ENCODE measurements at places on chromosomes 5 and 9. TPM values are rescaled to one million over a fixed set of nuclear protein-coding genes. Genes with fewer than 3 reads are reported as not detected.

DNA sequence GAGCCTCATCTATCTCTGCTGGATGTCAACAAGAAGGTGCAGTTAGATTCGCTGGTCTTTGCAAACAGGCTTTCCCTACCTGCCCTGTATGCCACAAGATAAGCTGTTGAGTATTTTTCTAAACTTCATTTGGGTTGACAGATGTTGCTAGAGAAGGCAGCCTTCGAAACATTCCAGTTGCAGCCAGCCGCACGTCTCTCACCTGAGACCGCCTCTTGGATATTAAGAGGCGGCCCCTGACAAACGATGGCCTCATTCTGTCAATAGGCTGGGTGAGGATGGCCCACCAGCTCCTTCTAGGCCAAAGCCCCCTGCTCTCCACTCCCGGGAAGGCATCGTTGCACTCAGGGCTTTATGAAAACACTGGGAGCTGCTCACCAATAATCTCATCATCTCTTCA lies 181.6 kb downstream of the DAB2IP start:
- no peak for DNase-seq
- H3K36me3 ChIP-seq, result no peaks in the 10 kb centered on the region
- H3K27me3 ChIP-seq, result no peaks in the 10 kb centered on the region
- no peak overlapping the region for H3K27ac ChIP-seq
- no peaks in the 10 kb centered on the region for H3K4me1 ChIP-seq

DNA sequence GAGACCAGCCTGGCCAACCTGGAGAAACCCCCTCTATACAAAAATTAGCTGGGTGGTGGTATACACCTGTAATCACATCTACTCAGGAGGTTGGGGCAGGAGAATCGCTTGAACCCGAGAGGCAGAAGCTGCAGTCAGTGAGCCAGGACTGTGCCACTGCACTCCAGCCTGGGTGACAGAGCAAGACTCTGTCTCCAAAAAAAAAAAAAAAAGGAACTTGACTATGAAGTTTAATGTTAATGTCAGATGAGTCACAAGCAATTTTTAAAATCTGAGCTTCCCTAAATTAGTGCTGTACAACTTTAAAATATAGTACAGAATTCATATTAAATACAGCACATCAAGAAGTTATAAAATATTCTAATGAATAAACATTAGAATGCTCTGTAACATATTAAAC lies 1.5 kb downstream of the MEIKIN start:
- no peak for DNase-seq
- H3K36me3 ChIP-seq, result no peaks in the 10 kb centered on the region
- no peak overlapping the region for H3K27ac ChIP-seq
- H3K4me3 ChIP-seq, result no peak overlapping the region
- no peaks in the 10 kb centered on the region for H3K4me1 ChIP-seq

GRCh38 chr5:78896132-78896531 lies 89.0 kb downstream of the ARSB start:
- no peak overlapping the region for H3K27ac ChIP-seq
- DNase-seq, result no peak
- peaks cover 6% of the 10 kb centered on the region for H3K4me1 ChIP-seq
- H3K27me3 ChIP-seq, result no peaks in the 10 kb centered on the region
- no peaks in the 10 kb centered on the region for H3K36me3 ChIP-seq
- no peak overlapping the region for H3K4me3 ChIP-seq

DNA sequence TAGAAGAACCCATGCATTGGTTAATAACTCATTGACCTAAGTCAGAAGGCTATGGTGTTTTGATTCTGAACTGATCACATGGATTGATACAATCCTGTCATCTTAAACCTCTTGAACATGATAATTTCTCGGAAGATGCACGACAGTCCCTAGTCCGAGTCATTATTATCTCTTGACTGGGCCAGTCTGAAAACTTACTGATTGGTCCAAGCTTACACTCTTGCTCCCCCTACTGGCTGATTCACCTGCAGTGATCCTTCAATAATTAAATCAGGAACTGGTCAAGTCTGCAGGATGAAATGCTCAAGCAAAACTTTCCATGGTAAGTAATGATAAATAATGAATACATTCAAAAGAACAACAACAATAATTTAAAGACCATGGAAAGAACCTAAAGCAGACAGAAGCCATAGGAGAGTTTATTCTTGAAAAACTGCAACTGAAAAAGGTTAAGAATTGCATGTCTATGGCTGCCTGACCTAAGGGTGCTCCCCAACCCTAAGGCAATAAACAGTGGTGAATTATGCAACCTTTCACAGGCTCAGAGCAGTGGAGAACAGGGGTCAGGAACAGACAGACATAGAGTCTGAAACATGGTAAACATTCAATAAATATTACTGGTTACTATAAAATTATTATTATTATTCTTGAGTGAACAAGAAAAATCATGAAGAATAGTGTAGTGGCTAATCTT lies 79.3 kb downstream of the BRINP1 start:
- DNase-seq, result peak; percentile 79
- H3K4me1 ChIP-seq, result no peaks in the 10 kb centered on the region
- H3K4me3 ChIP-seq, result no peak overlapping the region
- no peaks in the 10 kb centered on the region for H3K36me3 ChIP-seq

DNA sequence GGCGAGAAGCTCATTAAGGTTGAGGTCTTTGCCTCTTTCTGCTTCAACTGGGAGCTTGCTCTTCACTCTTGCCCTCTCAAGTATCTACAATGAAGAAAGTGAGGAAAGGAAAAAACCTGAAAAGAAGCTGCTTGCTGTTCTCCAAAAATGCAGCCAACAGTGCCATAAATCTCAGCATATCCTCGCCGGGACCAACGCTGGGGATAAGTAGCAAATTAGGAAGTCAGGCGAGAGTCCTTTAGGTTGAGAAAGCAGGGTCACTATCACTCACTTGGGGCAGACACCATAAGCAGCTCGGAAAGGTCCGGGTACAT lies 399 bp downstream of the NUP155 start:
- peaks cover 14% of the 10 kb centered on the region for H3K4me1 ChIP-seq
- H3K27ac ChIP-seq, result peak overlapping the region; percentile 62
- peak overlapping the region; percentile 92 for H3K4me3 ChIP-seq
- no peaks in the 10 kb centered on the region for H3K27me3 ChIP-seq

GRCh38 chr9:133645021-133645765 lies 9.0 kb downstream of the DBH start:
- H3K4me3 ChIP-seq, result no peak overlapping the region
- H3K27me3 ChIP-seq, result no peaks in the 10 kb centered on the region
- DNase-seq, result no peak
- no peak overlapping the region for H3K27ac ChIP-seq
- H3K4me1 ChIP-seq, result peaks cover 8% of the 10 kb centered on the region

- no peaks in the 10 kb centered on the region for H3K27me3 ChIP-seq
- no peak for DNase-seq
- H3K27ac ChIP-seq, result no peak overlapping the region
- no peaks in the 10 kb centered on the region for H3K4me1 ChIP-seq
These were observed 1186.6 kb upstream of the SEMA6A start for GRCh38 chr5:117761186-117761585.

GRCh38 chr5:150112201-150113046 lies 26.1 kb upstream of the CSF1R start:
- H3K4me1 ChIP-seq, result peaks cover 17% of the 10 kb centered on the region
- H3K36me3 ChIP-seq, result no peaks in the 10 kb centered on the region
- H3K27me3 ChIP-seq, result no peaks in the 10 kb centered on the region
- no peak overlapping the region for H3K27ac ChIP-seq
- H3K4me3 ChIP-seq, result no peak overlapping the region

GRCh38 chr9:4324513-4324912 lies 24.6 kb upstream of the GLIS3 start:
- H3K4me1 ChIP-seq, result no peaks in the 10 kb centered on the region
- H3K27me3 ChIP-seq, result no peaks in the 10 kb centered on the region
- no peak overlapping the region for H3K4me3 ChIP-seq
- no peaks in the 10 kb centered on the region for H3K36me3 ChIP-seq
- H3K27ac ChIP-seq, result no peak overlapping the region

DNA sequence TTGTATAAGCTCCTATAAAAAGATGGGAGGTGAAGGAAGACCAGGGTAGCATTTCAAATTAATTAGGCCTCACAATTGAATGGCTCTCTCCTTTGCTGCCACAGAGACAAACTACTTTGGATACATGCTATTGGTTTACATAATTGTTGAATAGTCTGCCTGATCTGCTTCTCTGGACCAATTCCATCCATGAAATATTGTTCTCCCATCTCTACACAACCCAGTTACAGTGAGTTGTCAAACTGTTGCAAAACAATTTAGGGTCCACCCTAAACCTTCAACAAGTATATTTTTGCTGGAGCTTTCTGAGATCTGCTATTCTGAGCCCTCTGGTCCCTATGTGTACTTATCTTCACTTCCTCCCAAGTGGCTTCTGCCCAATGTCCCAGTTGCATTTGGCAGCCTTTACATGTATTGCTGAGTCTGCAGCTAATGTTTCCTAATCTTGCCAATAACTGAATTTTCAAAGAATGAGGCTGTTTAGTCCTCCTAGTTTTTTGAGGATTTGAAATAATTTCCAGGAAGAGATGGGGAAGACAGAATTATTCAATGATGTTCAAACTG lies 38.9 kb downstream of the AGTPBP1 start:
- no peak overlapping the region for H3K4me3 ChIP-seq
- no peak for DNase-seq
- no peak overlapping the region for H3K27ac ChIP-seq
- H3K36me3 ChIP-seq, result no peaks in the 10 kb centered on the region

- H3K4me3 ChIP-seq, result no peak overlapping the region
- no peak for DNase-seq
- H3K36me3 ChIP-seq, result no peaks in the 10 kb centered on the region
- no peak overlapping the region for H3K27ac ChIP-seq
These were observed 146.5 kb upstream of the ABCA1 start for GRCh38 chr9:105074491-105074890.

- no peak for DNase-seq
- H3K4me3 ChIP-seq, result no peak overlapping the region
These were observed 119.9 kb upstream of the ANKRD55 start for GRCh38 chr5:56352808-56353590.

GRCh38 chr5:120599576-120599975 lies 135.5 kb downstream of the PRR16 start:
- H3K4me3 ChIP-seq, result no peak overlapping the region
- no peaks in the 10 kb centered on the region for H3K36me3 ChIP-seq
- H3K4me1 ChIP-seq, result no peaks in the 10 kb centered on the region
- no peak for DNase-seq

- no peaks in the 10 kb centered on the region for H3K4me1 ChIP-seq
- H3K4me3 ChIP-seq, result no peak overlapping the region
- H3K27me3 ChIP-seq, result no peaks in the 10 kb centered on the region
- no peak for DNase-seq
These were observed 63.9 kb downstream of the GOLPH3 start for GRCh38 chr5:32110111-32110696.

DNA sequence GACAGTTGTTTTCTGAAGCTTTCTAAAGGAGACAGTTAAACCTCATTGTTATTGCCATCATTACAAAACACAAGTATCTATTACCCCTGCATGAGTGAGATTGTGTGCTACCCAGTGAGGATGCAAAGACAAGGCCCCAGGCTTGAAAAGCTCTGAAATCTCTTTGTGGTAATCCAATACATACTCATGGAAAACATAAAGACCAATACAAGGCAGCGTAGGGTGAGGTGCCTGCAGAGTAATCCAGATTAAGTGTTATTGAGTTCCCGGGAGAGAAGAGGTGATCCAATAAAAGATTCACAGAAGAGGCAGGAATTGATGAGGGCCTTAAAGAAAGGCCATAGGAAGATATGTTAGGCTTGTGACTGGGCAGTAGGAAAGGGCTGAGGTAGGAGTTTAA lies 150.1 kb downstream of the MEF2C start:
- H3K36me3 ChIP-seq, result no peaks in the 10 kb centered on the region
- H3K27me3 ChIP-seq, result no peaks in the 10 kb centered on the region
- H3K4me1 ChIP-seq, result peaks cover 39% of the 10 kb centered on the region
- H3K4me3 ChIP-seq, result no peak overlapping the region
- H3K27ac ChIP-seq, result no peak overlapping the region
- peak; percentile 61 for DNase-seq

GRCh38 chr9:116497095-116497890 lies 189.8 kb upstream of the TRIM32 start:
- no peaks in the 10 kb centered on the region for H3K36me3 ChIP-seq
- H3K4me1 ChIP-seq, result peaks cover 13% of the 10 kb centered on the region
- no peaks in the 10 kb centered on the region for H3K27me3 ChIP-seq

DNA sequence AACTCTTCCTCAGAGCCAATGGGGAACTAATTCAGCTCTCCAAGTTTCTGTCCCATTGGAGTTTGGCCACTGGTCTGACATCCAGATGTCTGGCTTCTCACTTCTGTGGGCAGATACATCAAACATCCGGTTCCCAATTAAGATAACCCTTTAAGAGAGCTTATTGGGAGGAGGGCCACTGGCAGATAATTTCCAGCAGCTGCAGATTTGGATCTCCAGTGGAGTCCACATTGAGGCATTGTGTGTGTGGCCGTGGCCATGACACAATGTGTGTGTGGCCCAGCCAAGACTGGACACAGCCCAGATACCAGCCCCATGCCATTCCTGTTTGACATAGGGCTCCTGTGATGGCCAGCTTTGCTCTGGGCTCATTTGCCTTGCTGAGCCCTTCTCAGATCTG lies 110.5 kb upstream of the MAP1B start:
- H3K27ac ChIP-seq, result no peak overlapping the region

DNA sequence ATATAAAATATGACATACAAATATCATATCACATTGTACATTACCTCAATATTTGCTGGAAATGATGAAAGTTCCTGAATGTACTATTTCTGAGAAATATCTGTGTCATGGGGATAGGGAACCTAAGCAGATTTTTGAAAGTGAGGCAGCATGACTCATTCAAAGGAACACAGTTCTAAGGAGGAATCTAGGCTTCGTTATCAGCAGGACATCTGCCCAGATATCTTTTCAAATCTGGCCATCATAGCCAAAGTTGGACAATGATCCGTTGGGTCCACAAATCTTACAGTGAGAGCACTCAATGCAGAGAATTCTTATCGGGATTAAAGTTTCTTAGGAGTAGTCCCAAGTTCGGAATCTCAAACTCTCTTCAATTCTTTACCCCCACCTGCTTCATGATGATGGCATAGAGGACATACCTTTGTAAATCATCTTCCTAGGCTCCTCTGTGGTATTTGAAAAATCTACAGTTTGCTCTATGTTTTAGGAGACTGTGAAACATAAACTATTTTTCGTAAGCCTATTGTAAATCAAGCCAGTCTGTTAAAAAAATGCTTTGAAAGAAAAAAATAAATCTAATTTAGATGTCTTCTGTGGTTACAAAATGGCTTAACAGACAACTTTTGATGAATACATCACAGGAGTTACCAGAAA lies 29.4 kb upstream of the ALDH1A1 start:
- no peak for DNase-seq
- H3K36me3 ChIP-seq, result no peaks in the 10 kb centered on the region
- no peak overlapping the region for H3K4me3 ChIP-seq
- no peaks in the 10 kb centered on the region for H3K27me3 ChIP-seq
- no peaks in the 10 kb centered on the region for H3K4me1 ChIP-seq
- no peak overlapping the region for H3K27ac ChIP-seq

The GAPT gene
- not detected for total RNA-seq

The KLF4 gene
- 0.51 TPM for total RNA-seq

The LRRC19 gene
- not detected for total RNA-seq

The C5orf52 gene
- not detected for total RNA-seq

The DNLZ gene
- total RNA-seq, result 15.8 TPM

The WDR38 gene
- not detected for total RNA-seq

The DOCK2 gene
- total RNA-seq, result 1.1 TPM

The CDO1 gene
- 18.4 TPM for total RNA-seq

The LPAR1 gene
- 36.0 TPM for total RNA-seq

The TMCO6 gene
- total RNA-seq, result 106 TPM

The CDK9 gene
- 22.5 TPM for total RNA-seq

The SPINK7 gene
- not detected for total RNA-seq

The ITGA1 gene
- total RNA-seq, result 2.2 TPM
